ENCODE measurements at places on chromosomes 1 and 21. TPM values are rescaled to one million over a fixed set of nuclear protein-coding genes. Genes with fewer than 3 reads are reported as not detected.

The SPRR2F gene
- total RNA-seq, result not detected

GRCh38 chr1:204640578-204640977 is 45.0 kb downstream of the LRRN2 start:
- no peak for DNase-seq

GRCh38 chr1:177825276-177825901 is 144.5 kb downstream of the SEC16B start:
- DNase-seq, result no peak

DNA sequence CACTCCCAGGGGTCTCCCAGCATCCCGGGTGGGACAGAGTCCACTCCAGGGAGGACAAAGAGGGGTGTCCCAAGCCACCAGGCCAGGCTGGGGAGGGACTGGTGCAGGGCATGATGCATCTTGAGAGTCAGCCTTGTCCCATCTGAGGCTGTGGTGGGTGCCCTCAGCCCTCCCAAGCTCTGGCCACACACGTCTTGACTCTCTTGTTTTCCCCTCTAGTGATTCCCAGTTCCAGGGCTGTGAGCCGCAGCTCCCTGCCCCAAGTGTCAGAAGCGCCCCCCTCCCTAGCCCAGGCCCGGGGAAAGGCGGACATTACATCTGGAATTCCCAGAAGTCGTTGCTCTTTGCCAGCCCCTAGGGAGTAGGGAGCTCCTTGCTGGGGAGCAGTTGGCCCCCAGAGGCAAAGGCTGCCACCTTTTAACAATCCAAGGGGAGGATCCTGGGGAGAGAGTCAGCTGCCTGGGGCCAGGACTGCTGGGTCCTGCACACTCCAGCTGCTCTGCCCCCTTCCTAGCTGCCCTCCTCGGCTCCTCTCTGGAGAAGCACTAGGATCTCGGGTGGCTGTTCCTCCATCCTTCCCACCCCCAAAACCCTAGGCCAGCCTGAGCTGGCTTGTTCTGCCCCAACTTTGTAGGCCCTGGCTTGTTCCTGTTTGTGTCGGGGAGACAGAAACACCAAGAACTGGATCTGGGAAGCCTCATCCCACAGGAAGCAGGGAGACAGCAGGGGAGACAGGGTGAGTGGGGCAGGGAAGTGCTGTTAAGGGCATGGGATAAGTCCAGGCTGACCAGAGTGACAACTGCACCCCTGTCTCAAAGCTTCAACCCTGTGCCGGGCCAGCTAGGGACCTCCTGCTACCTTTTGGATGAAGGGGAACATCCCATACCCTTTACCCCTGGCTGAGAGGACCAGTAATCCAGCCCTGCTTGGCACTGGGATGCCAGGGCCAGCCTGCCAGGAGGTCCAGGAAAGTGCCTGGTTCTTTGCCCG is 3.2 kb upstream of the PTPN7 start:
- no peak for DNase-seq

DNA sequence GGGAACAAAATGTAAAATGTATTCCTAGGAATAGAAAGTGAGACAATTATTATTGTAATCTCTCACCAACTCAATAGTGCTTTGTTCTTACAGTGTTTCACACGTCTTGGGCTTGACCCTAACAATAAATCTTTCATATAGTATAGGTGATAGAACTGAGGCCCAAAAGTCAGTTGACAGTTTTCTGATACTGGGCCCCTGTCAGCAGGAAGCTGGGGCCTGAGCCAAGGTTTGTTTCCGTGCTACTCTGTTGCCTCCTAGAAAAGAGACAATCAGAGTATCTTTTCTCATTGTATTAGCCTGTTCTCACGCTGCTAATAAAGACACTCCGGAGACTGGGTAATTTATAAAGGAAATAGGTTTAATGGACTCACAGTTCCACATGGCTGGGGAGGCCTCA is 5.0 kb downstream of the RRP1B start:
- no peak for DNase-seq

DNA sequence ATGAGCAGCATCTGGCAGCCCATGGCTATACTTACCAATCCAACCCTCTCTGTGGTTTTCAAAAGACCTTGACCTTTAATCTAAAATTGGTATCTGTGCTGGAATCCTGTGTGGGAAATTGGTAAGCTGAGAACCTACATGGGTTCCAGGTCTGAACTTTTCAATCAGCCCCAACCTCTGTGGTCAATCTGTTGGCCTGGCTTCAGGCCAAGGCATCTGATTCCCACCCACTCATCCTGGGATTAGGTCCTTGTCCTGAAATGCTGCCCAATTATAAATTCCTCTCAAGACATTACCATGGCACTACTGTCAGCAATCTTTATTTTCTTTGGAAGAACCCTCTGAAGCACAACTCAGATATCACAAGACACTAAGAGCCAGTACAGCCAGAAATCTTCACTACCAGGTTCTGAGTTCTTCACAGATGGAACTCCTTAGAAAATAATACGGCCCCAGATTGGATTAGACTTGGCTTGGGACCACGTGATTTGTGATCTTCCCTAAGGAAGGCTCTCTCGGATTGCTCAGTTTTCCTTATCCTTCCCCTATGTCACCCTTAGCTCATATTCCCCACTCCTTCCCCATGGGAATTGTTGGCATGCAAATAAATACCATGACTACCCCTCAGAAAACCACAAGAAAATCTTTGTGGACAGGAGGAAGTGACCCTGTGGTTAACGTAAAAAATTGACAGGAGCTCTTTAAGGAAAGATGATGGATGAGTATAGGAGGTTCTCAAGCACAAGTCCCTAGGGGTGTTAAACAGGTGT is 207.9 kb upstream of the ST6GALNAC5 start:
- DNase-seq, result peak; percentile 16

- DNase-seq, result peak; percentile 72
Measured at GRCh38 chr1:3618881-3619671, 5.7 kb upstream of the TPRG1L start.

- DNase-seq, result peak; percentile 87
Measured at GRCh38 chr1:235079443-235080296, 49.0 kb downstream of the TOMM20 start.

DNA sequence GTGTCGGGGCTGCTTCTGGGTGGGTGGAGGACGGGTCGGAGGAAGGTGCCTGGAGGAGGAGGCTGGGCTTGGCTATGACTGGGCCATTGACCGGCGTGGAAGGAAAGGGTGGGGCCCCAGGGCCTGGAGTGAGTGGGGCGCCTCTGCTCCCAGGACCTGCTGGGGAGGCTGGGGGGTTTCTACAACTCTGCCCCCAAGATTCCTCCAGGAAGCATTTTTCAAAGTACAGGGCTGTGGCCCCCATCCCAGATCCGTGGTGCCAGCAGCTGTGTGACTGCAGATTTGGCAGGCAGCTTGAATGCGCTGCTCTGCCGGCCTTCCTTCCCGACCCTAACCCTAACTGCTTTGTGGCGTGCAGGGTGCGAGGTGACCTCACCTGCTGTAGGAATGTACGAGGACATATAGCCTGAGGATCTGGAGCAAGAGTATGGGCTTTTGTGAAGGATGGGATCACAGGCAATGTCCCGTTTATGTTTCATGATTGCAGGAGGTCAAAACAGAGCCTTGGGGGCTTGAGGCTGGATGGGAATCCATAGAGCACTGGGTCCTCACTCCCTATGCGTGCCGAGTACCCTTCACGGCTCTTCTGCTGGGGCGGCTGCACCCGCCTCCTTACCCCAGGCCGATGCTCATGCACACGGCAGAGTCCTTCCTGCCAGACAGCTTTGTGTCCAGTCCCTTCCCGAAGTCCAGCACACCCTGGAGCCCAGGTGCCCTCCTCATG is 24.7 kb downstream of the TRPM2 start:
- no peak for DNase-seq

- DNase-seq, result peak; percentile 65
Measured at GRCh38 chr1:66576645-66577044, 42.7 kb downstream of the SGIP1 start.

- peak; percentile 57 for DNase-seq
Measured at GRCh38 chr1:96329121-96329520, 392.5 kb upstream of the PTBP2 start.

DNA sequence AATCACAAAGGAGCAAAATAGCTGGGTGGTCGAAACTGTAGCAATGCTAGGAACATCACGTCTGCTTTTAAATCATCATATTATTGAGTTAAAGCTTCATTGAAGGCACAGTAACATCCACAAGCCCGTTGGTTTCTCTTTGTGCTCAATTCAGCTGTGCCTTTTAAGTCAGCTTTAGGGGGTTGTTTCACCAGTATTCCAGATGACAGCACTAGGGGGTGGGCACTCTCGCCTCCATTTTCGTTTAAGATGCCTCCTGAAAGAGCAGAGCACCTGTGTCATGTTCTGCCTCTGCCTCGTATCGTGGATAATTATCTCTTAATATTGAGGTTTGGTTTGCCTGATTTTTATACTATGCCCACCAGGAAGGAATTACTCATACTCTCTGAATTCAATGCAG is 139.8 kb upstream of the PTBP2 start:
- no peak for DNase-seq

DNA sequence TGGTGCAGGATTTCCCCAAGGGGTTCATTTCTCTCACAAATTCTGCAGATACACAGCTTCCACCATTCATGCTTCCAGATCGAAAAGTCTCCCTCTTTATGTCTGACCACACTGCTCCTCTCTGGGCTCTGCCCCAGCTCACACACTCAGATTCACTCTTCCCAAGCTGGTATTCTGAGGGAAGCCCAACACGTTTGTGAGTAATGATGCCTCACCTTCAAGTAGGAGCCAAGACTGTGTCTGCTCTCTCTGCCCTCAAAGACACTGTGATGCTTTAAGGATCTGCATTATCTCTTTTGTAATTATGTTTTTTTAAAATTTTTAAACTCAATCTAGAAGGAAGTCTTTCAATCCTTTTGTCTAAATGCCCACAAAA is 19.8 kb downstream of the PRAMEF11 start:
- DNase-seq, result peak; percentile 78
